ENCODE measurements at places on chromosomes 12 and 14.

DNA sequence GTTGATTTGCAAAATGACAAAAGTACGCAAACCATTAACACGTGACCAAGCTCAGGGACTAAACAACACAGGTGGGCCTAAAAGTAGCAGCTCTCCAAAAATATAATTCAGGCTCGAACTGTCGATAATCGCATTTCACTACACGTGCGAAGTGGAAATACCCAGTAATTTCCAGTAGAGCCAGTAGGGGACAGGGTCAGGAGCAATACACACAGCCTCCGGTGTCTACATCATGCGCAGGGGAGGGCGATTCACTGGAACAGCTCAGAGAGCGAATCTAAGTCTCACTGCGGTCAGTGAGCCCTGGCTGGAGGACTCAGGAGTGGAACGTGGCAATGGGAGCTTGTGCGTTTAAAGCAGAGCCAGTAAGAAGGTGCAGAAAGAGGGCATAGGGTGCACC lies 40.4 kb downstream of the SETD3 start:
- DNase-seq, result no peak

DNA sequence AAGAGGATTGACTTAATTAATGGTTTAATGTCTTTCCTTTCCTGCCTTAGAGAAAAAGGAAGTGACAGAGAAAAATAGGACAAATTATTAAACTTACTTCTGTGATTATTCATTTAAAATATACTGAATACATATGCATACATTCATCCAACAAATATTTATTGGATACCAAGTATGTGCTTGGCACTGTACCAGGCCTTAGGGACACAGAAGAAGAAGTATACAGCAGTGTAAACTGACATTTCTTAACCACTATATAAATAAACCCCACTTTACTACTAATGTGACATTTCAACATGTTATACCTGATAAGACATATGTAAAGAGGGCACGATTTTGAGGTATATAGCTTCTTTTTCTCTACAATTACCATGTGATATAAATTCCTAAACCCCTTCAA lies 53.6 kb downstream of the ERO1A start:
- no peak for DNase-seq

DNA sequence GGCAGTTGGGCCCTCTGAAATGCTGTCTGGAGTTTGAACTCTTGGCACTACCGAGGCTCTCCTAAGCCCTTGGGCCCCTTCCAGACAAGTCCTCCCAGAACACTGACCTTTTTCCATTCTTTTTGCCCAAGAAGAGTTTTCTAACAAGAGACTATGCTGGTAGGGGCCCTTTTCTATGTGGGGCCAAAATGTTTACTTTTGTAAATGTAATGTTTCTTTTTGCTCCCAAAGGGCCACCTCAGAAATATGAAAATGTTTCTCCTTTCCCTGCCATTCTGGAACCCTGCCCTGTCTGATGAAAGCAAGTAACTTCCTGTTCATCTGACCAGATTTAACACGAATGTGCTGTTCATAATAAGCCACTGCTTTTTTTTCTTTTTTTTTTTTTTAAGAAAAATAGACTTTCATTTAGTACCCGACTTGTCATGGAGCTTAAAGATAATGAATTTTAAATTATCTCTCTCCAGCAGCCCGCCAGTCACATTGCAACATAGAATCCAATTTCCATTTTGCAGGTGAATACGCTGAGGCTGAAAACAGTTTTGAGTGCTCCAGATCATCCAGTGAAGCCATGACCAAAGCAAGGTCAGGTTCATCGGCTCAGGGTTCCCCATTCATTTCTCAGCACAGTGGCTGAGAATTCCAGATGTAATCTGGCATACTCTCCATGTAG lies 169.9 kb downstream of the DPF3 start:
- no peak for DNase-seq

GRCh38 chr14:106694638-106695393 lies 1168.4 kb downstream of the TMEM121 start:
- peak; percentile 35 for DNase-seq

GRCh38 chr12:7864601-7865150 lies 8.0 kb downstream of the SLC2A14 start:
- DNase-seq, result no peak
